Naive B cell (primary cell): ENCODE measurements at places on chromosomes 4 and X. TPM values are rescaled to one million over a fixed set of nuclear protein-coding genes. Genes with fewer than 3 reads are reported as not detected.

NXF2 gene
- polyA plus RNA-seq, result not detected

- DNase-seq, result no peak
These were observed 190.1 kb downstream of the NSUN7 start for GRCh38 chr4:40939856-40940255.

RPGR gene
- 7.2 TPM for polyA plus RNA-seq

DNA sequence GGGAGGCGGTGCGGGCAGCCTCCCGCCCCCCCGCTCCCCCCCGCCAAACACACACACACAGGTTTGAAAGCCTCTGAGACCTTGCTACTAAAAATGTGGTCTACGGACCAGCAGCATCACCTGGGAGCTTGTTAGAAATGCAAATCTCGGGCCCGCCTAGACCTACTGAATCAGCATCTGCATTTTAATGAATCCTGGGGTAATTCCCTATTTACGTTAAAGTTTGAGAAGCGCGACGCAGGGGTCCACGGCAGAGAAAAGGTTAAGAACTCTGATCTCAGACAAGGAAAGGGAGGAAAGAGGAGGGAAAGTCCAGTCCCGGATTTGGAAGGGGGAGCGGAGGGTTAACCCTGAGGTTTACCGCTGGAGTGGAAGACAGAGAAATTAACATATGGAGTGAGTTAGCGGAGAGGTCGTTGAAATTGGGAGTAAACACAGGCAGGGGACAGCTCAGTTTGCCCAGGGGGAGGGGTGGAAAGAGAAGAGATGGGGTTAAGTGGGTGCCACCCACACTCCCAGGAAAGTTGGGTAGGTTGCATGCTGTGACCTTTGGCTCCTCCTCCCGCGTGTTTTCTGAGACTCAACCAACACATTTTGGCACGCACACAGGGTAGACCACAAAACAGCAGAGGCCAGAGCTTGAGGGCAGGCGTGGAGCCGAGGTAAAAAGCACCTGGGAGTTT, 483.6 kb downstream of the BCOR start:
- peak; percentile 11 for DNase-seq
